Left cardiac atrium (tissue), 4 donors: ENCODE measurements at places on chromosomes 16 and 17. TPM values are rescaled to one million over a fixed set of nuclear protein-coding genes. Genes with fewer than 3 reads are reported as not detected.

UTS2R gene
- 1.4 TPM for total RNA-seq

SCIMP gene
- total RNA-seq, result 3.1 TPM

C1QTNF8 gene
- total RNA-seq, result not detected

DNA sequence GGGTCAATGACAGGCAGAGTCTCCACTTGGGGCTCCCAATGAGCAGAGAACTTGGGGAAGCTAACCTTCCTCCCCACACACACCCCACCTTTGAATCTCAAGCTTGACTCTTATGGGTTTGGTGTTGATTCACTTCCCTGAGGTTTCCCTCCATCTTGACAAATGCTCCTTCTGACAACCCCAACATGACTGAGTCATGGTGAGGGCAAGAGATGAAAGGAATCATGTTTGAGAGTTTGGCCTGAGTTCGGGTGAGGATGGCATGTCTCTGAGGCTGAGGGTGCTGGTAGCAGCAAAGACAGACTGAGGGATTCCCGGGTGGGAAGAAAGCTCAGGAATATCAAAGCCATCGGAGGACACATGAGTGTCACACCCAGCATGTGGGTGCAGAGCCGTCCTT lies 18.7 kb downstream of the KRT9 start:
- DNase-seq, result no peak
